Neural crest cell (in vitro differentiated cells): ENCODE measurements at places on chromosomes 2 and 18. TPM values are rescaled to one million over a fixed set of nuclear protein-coding genes. Genes with fewer than 3 reads are reported as not detected.

Gene AGPS
- 49.3 and 51.5 TPM in 2 replicates for total RNA-seq

Gene ATP8B1
- total RNA-seq, result 0.05 and 0.09 TPM in 2 replicates

Gene TSN
- total RNA-seq, result 111 and 115 TPM in 2 replicates

Gene KCNK3
- 0.58 and 0.68 TPM in 2 replicates for total RNA-seq

Gene ABCA12
- 0.12 TPM in 1 of 2 replicates, not detected in the other for total RNA-seq

Gene RIT2
- total RNA-seq, result not detected in 2 replicates

Gene FAP
- 0.50 TPM in 1 of 2 replicates, not detected in the other for total RNA-seq

Gene SIGLEC15
- total RNA-seq, result not detected in 2 replicates

Gene TFCP2L1
- not detected in 2 replicates for total RNA-seq

Gene ERBB4
- 10.2 and 11.0 TPM in 2 replicates for total RNA-seq

Gene MC5R
- not detected in 2 replicates for total RNA-seq

Gene HDAC4
- 50.7 and 52.1 TPM in 2 replicates for total RNA-seq

Gene DYNC2LI1
- 20.0 and 22.0 TPM in 2 replicates for total RNA-seq

Gene TGFA
- total RNA-seq, result 1.1 and 1.4 TPM in 2 replicates

Gene ZEB2
- 192 and 200 TPM in 2 replicates for total RNA-seq

Gene BOK
- total RNA-seq, result 6.9 and 8.7 TPM in 2 replicates

Gene RBM44
- 0.42 and 0.50 TPM in 2 replicates for total RNA-seq

Gene HOXD3
- 1.5 and 1.9 TPM in 2 replicates for total RNA-seq

Gene SLC4A5
- 1.3 and 3.0 TPM in 2 replicates for total RNA-seq

Gene AP1S3
- 4.1 and 5.0 TPM in 2 replicates for total RNA-seq

Gene APOB
- total RNA-seq, result 0.07 and 0.09 TPM in 2 replicates

Gene DES
- 0.28 TPM in 1 of 2 replicates, not detected in the other for total RNA-seq

Gene VWA3B
- total RNA-seq, result not detected in 2 replicates

Gene MIB1
- 90.9 and 93.5 TPM in 2 replicates for total RNA-seq

Gene EFHD1
- 4.1 and 4.7 TPM in 2 replicates for total RNA-seq

Gene SPP2
- not detected in 2 replicates for total RNA-seq

Gene CMPK2
- 2.2 and 3.3 TPM in 2 replicates for total RNA-seq

Gene C2orf15
- total RNA-seq, result 0.23 and 0.37 TPM in 2 replicates

Gene UGT1A4
- total RNA-seq, result not detected in 2 replicates

Gene HRH4
- 0.07 TPM in 1 of 2 replicates, not detected in the other for total RNA-seq

Gene AGXT
- not detected in 2 replicates for total RNA-seq

Gene ACP1
- 133 and 144 TPM in 2 replicates for total RNA-seq

Gene VSNL1
- total RNA-seq, result 1.7 and 2.1 TPM in 2 replicates

Gene PHOSPHO2
- total RNA-seq, result 8.3 and 8.6 TPM in 2 replicates

Gene TUBB8B
- not detected in 2 replicates for total RNA-seq

Gene GNLY
- total RNA-seq, result not detected in 2 replicates

Gene DIS3L2
- total RNA-seq, result 47.2 and 51.9 TPM in 2 replicates

Gene CIB4
- not detected in 2 replicates for total RNA-seq

Gene NOL4
- total RNA-seq, result 0.14 and 0.63 TPM in 2 replicates

Gene ITGA4
- total RNA-seq, result 74.4 and 75.6 TPM in 2 replicates

Gene ANKRD30B
- not detected in 2 replicates for total RNA-seq

Gene ANKRD62
- total RNA-seq, result not detected in 2 replicates

Gene LRATD1
- total RNA-seq, result 3.0 and 3.6 TPM in 2 replicates

Gene KIAA2012
- 0.07 and 0.34 TPM in 2 replicates for total RNA-seq

Gene CDH19
- 14.7 and 16.3 TPM in 2 replicates for total RNA-seq

Gene THSD7B
- total RNA-seq, result 0.16 and 0.19 TPM in 2 replicates
